Kidney epithelial cell (primary cell): ENCODE measurements at places on chromosomes 2 and 18. TPM values are rescaled to one million over a fixed set of nuclear protein-coding genes. Genes with fewer than 3 reads are reported as not detected.
A peak's percentile ranks its signal among the peaks of the same experiment; 100 is the strongest.

Gene HPCAL1
- 33.7 and 41.3 TPM in 2 replicates for total RNA-seq

Gene CYP20A1
- total RNA-seq, result 24.9 and 28.2 TPM in 2 replicates

Gene AKAIN1
- not detected in 2 replicates for total RNA-seq

Gene IL18R1
- 5.1 and 9.2 TPM in 2 replicates for total RNA-seq

Gene EML4
- total RNA-seq, result 28.1 and 33.8 TPM in 2 replicates

GRCh38 chr2:236473691-236474090 lies 95.9 kb upstream of the ACKR3 start:
- DNase-seq, result no peak

DNA sequence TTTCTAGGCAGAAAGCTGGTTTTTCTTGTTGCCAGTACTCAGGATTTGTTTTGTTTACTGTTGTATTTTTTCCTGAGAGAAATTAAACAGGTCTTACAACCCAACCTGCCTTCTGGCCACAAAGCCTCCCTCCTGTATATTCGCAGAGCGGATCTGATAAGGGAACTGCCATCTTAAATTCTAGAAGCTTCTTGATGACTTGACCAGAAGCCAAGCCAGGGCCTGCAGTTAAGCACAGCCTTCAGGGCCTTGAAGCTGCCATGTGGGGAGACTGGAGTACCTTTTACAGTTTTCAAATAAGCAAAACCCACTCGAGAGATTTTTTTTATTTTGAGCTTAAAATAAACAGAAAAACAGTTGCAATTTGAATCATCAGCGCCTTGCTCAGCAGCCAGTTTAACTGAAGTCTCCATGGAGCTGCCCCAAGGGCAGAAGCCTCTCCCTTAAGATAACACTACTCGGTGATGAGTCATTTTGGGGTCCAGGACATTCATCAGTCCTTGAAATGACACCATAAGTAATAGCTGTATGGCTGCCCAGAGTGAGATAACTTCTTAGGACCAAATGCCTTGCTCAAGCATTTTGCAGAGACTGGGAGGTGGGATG lies 51.5 kb upstream of the PHLPP1 start:
- no peak for DNase-seq

DNA sequence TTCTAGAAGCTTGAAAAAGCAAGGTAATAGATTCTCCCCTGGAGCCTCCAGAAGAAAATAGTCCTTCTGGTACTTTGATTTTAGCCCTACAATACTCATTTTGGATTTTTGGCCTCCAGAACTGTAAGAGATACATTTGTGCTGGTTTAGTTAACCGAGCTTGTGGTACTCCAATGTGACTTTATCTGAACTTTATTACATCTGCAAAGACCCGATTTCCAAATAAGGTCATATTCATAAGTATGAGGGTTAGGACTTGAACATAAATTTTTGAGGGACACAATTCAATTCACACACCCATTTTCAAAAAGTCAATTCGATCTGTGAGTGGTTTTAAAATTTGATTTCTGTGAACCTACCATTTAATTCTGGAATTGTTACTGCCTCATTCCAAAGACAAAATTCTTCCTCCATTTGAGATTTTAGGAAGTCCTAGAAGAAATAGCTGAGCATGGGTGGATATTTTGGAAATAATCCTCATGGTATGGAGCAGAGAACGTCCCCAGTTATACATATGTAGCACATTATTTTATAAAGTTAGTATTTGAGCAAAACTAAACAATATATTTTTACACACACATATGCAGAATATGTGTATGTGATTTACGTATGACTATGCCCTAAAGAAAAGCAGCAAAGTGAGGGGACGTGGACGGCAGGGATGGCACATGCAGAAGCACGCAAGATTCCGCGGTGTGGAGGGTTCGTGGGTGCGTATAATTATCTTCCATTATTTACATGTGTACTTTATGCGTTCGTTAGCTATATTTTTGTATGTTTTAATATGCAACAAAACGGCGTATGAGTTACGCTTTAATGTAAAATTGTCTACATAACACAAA lies 905 bp upstream of the NUP35 start:
- no peak for DNase-seq

GRCh38 chr2:56580242-56580641 lies 396.5 kb downstream of the CCDC85A start:
- peak; percentile 10 for DNase-seq

GRCh38 chr18:61764381-61764780 lies 128.4 kb downstream of the RNF152 start:
- DNase-seq, result no peak

- no peak for DNase-seq
Measured at GRCh38 chr2:154762638-154763037, 64.1 kb downstream of the KCNJ3 start.

DNA sequence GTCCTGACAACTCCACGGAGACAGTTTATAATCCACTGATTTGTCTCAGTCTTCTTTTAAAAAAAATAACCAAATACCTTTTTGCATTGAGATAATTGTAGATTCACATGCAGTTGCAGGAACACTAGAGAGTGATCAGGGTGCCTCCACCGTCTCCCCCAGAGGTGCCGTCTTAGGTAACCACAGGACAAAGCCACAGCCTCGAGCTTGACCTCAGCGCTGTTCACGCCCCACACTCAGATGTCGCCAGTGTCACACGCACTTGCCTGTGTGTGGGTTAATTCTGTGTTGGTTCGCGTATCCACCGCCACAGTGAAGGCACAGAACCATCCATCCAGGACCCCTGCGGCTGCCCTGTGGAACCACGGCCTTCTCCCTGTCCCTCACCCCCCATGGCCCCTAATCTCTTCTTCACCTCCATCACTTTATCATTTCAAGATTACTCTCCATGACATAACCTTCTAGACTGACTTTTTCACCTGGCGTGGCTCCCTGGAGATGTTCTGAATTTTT lies 295.0 kb upstream of the HDAC4 start:
- no peak for DNase-seq

DNA sequence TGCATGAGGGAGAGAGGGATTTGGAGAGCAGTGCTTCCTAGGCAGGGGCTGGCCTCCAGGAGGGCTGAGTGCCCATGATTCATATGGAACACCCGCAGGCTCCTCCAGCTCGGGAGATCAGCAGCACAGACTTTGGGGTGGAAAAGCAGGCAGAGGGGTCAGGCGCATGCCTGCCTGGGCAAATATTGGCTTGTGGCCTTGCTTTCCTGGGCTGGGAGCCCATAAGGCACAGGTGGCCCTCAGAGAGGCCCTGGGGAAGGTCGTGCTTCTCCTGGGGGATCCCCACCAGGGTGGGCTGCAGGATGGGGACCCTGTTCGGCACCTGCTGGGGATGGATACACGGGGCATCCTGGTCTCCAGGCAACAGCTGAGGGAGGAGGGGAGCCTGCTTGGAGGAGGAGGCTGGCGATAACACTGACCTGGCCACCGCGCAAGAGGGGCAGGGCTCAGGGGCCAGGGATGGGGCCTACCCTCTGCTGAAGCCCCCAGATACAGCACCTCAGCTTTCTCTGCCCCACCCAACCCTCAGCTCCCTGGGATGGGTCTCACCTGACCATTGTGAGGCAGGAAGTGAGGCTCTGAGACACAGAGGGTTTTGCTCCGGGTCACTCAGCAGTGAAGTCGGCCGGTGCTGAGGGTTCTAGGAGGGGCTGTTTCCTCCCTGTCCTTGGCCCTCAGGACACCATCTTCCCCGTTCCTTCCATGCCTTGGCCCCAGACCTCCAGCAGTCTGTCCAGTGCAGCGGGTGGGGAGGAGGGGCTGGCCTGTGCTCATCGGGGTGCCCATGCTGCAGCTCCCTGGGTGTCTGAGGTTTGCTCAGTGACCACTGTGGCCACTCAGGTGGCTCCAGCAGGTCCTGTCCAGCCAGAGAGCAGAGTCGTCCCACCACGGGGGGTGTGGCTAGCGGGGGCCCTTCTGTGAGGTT lies 12.0 kb downstream of the AQP12A start:
- no peak for DNase-seq
